Left renal cortex interstitium (tissue), 4 donors: ENCODE measurements at places on chromosomes 7 and 10. TPM values are rescaled to one million over a fixed set of nuclear protein-coding genes. Genes with fewer than 3 reads are reported as not detected.

DNA sequence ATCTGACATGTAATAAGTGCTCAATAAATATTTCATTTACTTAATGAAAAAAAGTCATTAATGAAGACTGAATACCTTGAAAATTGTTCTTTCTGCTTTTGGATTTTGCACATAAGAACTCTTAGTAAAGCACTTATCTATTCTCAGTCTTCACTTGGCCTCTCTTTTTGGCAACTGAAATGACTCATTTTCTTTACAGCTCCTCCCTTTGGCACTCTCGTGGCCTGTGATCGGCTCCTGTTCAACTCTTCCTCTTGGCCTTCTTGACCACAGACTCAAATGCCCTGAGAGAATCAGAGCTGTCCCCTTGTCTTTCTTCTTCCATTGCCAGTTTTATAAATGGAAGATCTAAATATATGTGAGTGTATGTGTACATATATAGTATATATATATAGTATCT lies 54.2 kb downstream of the FOXP2 start:
- DNase-seq: no peak

DNA sequence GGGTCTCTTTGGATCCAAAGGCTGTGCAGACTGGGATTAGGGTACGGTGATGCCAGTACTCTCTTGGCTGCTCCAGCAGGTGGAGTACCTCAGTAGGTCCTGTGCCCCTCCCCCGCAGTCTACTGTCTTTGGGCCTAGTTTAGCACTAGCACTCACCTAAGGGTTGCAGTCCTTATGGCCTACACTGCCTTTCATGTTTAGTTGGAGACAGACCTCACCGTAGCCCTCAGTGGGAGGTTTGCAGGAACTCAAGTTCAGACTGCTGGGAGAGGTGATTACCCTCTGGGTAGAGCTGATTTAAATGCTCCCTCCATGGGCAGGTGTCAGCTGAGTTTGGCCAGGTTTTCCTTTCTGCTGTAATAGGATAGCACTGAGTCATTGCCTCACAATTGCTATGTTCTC lies 210.8 kb upstream of the TMEM196 start:
- DNase-seq: no peak

GRCh38 chr7:17618652-17618974 lies 320.2 kb downstream of the AHR start:
- no peak for DNase-seq

ANK3 gene
- 130 TPM for polyA plus RNA-seq

ADCY1 gene
- 4.7 TPM for polyA plus RNA-seq

ATOH7 gene
- polyA plus RNA-seq: 1.8 TPM
